ENCODE measurements at places on chromosomes 7 and 10. TPM values are rescaled to one million over a fixed set of nuclear protein-coding genes. Genes with fewer than 3 reads are reported as not detected.

DNA sequence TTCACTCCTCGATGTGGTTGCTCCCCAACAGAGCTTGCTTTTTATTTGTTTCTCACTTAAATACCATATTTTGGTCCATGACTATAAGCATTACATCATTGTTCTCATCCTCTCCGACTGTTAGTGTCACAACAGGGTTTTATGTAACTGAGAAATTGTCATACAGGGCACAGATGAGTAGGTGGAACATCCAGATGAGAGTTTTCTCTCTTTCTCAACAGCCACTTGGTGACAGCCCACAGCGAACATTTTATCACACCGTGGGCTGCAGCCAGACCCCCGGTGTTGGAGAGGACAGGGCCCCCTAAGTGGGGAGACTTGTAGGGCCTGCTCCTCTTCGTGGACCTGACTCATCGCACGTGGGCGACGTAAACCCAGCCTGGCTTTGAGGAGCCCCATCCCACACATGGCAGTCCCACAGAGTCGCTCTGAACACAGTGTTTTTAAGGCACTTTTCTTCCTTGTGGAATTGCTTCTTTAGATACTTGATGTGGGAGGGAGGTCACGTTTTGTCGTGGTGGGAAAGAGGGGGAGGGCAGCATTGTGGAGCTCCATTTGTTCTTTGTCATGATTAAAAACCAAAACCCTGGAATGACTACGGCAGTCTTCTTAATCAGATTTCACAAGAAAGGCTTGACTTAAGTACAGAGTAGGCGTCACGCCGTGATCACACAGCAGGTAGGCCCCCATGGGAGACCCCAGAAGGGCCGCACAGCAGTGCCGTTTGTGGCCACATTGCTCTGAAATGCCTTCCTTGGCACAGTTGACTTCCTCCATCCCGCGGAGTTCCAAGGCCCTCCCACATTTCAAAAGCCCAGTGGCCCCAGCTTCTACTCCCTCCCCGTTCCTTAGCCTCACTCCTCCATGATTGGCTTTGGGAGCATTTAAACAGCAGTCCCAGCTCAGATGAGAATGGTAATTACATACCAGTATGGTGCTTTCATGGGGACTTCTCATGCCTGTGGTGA lies 220.6 kb downstream of the CCDC3 start:
- no peak for DNase-seq

The SKIDA1 gene
- 0.84 TPM for polyA plus RNA-seq

DNA sequence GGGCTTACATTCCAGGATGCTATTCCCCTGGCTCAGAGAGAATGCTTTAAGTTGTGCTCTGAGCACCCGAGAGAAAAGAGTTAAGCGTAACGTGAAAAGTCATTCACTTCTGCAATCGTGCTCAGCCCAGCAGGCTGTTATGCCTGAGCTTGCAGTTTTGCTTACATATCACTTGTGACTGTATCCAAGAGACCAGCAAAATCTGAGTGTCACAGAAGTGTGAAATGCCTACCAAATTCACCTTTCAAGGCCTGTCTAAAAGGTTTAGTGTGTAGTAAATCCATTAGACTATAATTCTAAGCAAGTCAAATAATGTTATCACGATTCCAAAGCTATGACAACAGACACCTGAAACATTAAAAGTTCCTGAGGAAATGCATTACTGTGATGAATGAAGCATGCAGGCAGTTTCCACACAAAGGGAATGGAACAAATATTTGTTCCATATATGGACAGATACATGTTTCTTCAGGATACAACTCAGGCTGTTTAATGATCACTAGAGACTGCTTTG lies 20.1 kb downstream of the ITGB1 start:
- no peak for DNase-seq

The CALCR gene
- polyA plus RNA-seq: not detected

GRCh38 chr10:121079226-121079625 lies 228.1 kb downstream of the WDR11 start:
- DNase-seq: no peak

- DNase-seq: no peak
These were observed 21.5 kb downstream of the C10orf105 start for GRCh38 chr10:71697938-71698709.

DNA sequence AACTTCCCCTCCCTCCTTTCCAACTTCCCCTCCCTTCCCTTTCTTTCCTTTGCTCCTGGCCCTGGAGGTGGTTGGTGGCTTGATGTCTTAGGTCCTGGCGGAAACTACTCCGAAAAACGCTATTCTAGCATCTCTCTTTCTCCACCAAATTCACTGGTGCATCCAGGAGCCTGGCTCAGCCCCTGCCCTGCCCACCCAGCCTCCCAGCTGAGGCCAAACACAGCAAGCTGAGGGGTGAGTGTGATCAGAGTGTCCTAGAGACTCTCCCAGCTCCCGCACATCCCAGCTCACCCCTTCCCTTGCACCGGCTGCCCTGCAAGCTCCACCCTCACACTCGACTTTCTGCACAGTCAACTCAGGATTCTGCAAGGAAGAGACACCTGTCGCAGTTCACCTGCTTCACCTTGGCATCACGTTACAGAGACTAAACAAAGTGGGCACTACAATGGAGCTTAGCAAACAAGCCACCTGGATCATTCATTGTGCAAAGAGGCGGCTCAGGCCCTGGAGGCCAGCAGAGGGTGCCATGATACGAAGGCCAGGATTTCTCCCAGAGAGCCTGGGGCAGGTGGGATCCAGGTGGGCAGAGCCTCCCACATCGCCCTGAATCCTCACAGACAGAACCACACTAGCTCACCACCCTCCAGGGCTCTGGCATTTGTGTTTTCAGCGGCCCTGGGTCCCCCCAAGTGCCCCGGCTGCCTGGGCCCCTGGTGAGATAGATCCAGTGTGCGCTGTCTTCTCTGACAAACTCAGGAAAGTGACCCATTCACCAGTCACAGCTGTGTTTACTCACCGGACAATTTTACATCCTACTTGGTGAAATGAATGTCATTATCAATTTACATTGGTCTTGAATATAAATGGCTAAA lies 169.6 kb downstream of the TCERG1L start:
- no peak for DNase-seq
